ENCODE measurements at places on chromosomes 7 and 10.

GRCh38 chr7:106216517-106216922 lies 68.3 kb downstream of the NAMPT start:
- no peak for DNase-seq

GRCh38 chr7:116455009-116455408 lies 44.5 kb upstream of the CAV2 start:
- no peak for DNase-seq

GRCh38 chr7:16850614-16851466 lies 30.9 kb downstream of the AGR3 start:
- no peak for DNase-seq

DNA sequence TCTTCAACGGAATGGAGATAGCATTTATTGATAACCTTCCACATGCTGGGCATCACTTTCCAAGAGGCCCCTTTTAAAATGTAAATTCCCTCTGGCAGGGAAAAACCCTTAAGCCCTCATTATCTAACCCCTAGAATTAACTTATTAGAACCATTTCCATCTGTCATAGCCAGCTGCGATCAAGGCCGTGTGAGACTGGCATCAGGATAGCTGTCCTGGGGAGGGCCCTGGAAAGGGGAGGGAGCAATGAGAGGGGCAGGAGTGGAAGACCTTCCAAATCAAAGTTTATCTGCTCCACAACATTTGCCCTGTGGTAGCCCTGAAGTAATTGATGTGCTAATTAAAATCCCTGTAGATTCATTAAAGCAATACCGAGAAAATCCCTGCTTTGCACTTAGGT lies 45.0 kb upstream of the JAZF1 start:
- no peak for DNase-seq

DNA sequence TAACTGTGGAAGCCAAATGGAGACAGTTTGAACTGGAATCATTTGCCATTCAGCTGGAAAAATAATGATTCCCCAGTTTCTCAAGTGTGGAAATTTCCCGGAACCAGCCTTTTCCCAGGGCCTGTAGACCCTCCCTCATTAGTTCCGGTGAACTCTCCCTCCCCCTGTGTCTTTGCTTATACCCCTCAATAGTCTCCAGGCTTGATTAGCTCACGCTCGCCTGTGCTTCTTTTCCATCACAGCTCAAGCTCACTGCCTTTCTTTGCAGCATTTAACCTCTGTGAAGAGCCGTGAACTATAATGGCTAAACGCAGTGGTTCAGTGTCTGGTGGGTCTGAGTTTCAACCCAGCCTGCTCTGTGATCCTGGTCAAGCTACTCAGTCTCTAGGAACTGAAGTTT lies 690.8 kb downstream of the INHBA start:
- no peak for DNase-seq
